ENCODE measurements at places on chromosomes 13 and 19. TPM values are rescaled to one million over a fixed set of nuclear protein-coding genes. Genes with fewer than 3 reads are reported as not detected.

DNA sequence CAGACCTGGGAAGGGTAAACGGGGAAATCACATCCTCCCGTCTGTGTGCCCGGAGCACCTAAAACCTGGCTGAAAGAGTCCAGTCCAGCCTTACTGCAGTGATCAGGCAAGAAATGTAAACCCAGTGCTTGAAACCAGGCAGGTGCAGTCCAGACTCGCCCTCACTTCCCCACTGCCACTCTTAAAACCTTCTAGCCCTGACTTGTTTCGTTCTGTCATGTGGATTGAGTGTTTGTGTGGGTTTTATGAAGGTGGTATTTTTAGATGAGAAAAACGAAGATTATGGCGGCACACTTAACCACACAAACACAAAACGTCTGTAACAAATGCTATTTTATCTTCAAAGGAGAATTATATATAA, 839 bp upstream of the CKAP2 start:
- peaks cover 38% of the 10 kb centered on the region for H3K36me3 ChIP-seq
- H3K27ac ChIP-seq = peak overlapping the region; percentile 98
- peaks cover 56% of the 10 kb centered on the region for H3K4me1 ChIP-seq
- peak overlapping the region; percentile 84 for H3K4me3 ChIP-seq

DNA sequence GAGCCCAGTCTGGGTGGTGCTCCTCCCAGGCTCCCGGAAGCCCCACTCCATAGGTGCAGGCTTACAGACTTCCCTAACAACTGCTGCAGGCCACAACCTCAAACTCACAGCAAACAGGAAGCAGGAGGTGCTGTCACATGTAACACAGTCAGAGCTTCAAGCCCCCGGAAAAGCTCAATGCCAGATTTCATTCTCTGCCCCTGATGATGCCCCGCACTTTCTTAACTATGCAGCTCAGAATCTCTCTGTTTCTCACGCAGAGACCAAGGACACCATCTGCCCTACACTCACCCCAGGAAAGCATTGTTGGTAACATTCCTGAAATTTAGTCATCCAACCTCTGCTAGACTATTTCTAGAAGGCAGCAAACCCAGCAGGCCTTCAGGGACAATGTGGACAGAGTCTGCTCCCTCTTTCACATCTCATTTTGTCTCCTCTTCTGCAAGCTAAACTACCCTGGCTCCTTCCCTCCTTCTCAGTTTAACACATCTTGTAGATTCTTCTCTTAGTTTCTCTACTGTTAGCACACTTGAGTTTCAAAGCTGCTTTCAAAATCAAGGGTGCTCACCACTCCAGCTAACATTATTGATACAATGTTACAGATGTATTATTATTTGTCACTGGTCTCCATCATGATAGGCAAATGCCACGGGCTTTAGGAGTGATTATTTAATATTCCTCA, 162.5 kb downstream of the KCTD12 start:
- H3K27me3 ChIP-seq = no peaks in the 10 kb centered on the region
- H3K36me3 ChIP-seq = no peaks in the 10 kb centered on the region

DNA sequence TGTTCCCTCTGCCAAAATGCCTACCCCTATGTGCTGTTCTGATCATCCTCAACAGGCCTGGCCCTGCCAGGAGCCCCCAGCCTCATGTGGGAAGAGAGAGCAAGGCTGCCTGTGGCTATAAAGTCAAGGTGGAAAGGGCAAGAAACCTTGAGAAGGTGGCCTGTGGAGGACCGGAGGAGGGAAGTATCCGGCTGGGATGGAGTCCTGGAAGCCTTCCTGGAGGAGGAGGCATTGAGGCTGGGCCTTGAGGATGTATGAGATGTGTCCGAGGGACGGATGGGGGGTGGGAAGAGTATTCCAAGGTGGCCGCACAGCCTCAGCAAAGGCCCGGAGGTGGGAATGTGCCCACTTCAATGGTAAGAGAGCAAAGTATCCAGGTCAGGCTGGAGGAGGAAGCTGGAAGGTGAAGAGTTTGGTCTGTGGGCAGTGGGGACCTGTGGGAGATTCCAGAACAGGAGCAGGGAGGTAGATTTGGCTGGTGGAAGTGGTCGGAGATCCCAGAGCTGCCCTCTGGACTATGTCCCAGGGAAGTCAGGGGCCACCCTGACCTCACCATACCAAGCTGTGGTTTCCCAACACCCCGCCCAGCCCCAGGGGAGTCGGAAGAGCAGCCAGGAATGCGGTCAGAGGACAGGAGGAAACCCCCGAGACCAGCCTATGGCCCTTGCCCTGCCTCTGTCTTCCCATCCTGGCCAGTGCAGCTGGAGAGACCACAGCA, 3.0 kb upstream of the PLIN4 start:
- no peaks in the 10 kb centered on the region for H3K4me1 ChIP-seq
- no peak for DNase-seq
- no peaks in the 10 kb centered on the region for H3K36me3 ChIP-seq

The CGB3 gene
- not detected for total RNA-seq

The SERP2 gene
- not detected for total RNA-seq

The CYP4F8 gene
- not detected for total RNA-seq

The CYP4F2 gene
- not detected for total RNA-seq

The ICAM1 gene
- 24.3 TPM for total RNA-seq

Data from activated CD4-positive, alpha-beta memory T cell treated with anti-CD3 and anti-CD28 coated beads, Interleukin-2, amount 10 ng/mL, durations not matched to agents 7 days and 5 days (primary cell).